ENCODE measurements at places on chromosomes 3 and 15.

- no peak for DNase-seq
Measured at GRCh38 chr3:193871220-193871485, 264.8 kb upstream of the HES1 start.

GRCh38 chr15:43420876-43421275 is 50.0 kb downstream of the TUBGCP4 start:
- DNase-seq, result no peak

DNA sequence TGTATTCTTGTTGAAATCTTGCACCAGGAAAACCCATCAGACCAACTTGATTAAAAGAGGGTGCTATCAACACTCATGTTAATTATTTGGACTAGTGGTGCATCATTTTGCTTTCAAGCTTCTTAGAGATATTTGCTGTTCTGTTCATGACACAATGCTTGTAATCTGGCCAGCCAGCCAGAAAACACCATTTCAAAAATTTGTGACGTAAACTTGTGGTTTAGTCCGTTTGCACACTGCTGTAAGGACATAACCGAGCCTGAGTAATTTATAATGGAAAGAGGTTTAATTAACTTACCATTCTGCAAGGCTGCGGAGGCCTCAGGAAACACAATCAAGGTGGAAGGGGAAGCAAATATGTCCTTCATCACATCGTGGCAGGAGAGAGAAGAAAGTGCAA is 374.3 kb upstream of the TGFBR2 start:
- no peak for DNase-seq

DNA sequence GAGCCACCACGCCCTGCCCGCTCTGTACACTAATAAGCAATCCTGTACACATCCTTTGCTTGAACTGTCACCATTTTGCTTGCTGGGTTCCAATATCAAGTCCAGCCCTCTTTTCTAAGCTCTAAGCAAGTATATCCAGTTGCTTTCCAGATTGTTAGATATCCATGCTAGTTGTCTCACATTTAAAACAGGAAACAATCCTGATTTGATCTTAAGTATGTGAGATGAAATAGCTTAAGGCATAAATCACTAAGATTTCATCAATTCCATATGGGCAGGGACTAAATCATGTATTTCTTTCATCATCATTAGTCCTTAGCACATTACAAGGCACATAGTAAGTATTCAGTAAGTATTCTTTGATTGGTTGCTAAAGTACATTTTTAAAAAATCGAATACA is 16.2 kb downstream of the ATP11B start:
- DNase-seq, result no peak

GRCh38 chr3:105837143-105837740 is 31.6 kb downstream of the CBLB start:
- no peak for DNase-seq

- DNase-seq, result no peak
Measured at GRCh38 chr3:142888099-142888480, 793 bp downstream of the PCOLCE2 start.

GRCh38 chr3:176951144-176951543 is 246.1 kb downstream of the TBL1XR1 start:
- DNase-seq, result no peak

DNA sequence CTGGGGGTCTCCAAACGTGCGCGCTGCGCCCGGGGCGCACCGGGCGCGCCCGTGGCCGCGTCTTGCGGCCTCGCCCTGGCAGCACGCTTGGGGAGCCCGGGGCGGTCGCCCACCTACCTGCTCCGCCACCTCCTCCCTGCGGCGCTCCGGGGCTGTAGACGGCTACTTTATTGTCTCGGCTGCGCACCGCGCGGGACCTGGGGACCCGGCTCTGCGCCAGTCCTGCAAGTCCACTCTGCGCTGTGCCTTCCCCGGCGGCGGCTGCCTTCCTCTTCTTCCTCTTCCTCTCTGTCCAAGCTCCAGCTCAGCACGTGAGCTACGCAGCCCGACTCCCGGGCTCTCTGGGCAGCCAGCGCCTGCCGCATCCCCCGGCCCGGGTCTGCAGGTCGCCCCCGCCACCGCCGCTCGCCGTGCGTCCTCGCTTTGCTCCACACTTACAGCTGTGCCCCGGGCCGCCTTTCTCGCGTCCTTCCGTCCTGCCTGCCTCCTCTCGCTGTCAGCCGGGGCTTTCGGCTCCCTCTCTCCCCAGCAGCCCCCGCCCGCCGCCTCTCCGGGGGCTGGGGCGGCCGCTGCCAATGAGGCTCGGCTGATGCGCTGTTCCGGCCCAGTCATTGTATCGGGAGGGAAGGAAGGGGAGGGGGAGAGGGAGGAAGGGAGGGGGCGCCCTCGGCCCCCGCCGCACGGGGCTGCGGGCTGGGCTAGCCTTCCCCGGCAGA is 156.4 kb upstream of the FRMD4B start:
- no peak for DNase-seq

DNA sequence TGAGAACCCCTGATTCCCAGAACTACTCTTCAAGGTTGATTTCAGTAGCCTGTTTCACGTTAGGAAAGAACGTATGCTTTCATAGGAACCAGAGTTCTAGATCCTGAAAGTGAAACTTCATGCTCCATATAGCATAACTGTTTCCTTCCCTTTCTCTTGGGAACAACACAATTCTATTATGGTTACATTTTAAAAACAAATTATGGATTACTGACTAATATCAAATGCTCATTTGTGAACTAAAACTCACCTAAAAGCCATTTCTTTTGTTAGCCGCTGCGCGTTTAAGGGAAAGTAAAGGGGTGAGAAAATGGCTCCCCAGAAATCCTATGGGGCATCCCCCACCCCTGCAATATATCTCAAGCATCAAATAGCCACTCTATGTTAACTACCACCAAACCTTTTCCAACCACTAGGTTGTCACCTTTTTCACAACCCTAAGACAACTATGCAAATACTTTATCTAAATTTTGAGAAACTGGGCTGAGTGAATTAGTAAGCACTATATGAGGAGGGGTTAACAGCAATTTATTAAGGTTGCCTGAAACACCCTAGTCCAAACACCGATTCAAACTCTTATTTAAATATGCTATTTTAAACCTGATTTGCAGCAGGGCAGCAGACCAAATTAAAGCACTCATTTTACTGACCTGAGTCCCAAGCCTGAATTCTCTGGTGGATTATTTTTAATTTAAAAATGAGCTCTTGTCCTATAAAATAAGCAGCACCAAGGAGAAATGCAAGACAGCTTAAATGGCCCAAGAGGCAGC is 2.4 kb downstream of the SIAH2 start:
- no peak for DNase-seq
